ENCODE measurements at places on chromosomes 2 and 18. TPM values are rescaled to one million over a fixed set of nuclear protein-coding genes. Genes with fewer than 3 reads are reported as not detected.

DNA sequence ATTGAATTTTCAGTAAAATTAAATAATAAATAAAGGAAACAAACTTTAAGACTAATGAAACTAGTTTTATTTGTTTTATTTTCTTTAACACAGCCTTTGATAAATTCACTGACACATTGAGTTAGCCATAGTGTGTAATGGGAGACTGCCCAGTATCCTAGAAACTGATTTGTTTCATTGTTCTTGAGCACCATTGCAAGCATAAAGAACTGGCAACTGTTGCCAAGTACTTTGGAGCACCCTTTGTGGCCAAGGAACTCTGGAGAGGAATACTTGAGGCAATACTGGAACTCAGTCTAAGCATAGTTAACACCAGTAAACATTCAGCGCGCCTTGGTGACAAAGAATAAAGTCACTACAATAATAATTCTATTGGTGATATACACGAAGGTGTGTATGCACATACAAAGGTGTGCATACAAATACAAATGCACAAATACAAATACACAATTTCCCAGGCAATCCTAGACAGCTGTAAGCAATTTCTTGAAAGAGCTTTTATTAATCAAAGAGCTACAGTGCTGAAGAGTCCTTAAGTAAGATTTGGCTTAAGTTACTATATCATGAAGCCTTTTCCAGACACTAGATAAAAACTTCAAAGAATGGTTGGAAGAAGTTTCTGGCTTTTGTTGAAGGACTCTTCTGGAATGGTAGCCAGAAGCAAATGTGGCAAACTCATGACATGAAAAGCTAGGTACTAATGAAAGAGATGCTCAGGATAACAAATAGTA lies 1371.2 kb downstream of the LRP1B start:
- no peak for DNase-seq

- no peak for DNase-seq
Observed at GRCh38 chr18:58101291-58101794, 57.3 kb downstream of the NEDD4L start.

DNA sequence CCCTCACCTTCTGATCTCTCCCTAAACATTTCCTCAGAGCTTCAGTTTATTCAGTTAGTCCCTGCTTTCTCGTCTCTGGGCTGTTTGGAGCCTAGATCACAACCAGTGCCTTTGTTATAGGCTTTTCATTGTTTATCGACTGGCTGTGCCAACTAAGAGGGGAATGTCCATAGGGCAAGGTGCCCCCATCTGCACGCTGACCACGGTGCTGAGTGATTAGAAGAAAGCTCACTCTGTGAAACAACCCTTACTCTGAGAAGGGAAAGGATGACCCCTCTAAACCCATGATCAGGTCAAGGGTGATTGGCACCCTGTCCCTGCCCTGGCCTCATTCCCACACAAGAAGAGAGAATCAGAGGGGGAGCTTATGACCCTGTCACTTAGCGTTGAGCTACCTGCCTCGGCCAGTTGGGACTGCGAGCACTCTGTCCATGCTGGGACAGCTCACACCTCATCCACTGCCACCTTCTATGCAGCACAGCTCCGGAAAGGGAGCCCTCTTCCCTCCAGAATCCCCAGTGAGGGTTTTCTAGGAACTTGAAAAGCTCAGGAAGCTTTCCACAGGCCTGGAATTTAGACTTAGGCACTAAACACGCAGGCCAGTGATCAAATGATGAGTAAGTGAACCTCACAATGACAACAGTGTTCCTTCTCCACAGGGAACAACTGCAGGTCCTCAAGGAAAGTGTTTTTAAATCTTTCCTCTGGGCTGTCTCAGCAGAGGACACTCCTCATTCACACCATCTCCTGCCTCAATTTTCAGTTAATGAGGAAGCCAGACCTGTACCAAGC lies 2.3 kb upstream of the ACTG2 start:
- DNase-seq: peak; percentile 78

Gene INHA
- not detected for total RNA-seq

GRCh38 chr18:22683196-22683676 lies 249.9 kb upstream of the RBBP8 start:
- DNase-seq: peak; percentile 43

DNA sequence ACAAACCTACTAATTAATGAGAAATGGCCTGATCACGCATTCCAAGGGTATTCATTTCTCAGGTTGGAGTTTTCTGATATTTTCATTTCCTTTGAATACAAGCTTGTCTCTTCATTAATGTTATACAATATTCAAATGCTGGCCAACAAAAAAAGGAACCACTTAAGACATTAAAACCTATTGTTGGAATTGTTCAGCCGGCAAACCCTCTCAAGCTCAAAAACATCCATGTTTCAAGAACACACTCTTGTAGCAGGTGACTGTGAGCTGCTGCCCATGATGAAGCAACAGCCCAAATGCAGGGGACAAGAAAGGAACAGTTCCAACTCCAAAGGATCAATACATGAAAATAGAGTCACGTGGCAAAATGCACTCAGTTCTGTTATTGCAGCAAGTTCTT lies 454.5 kb downstream of the BCL11A start:
- no peak for DNase-seq

DNA sequence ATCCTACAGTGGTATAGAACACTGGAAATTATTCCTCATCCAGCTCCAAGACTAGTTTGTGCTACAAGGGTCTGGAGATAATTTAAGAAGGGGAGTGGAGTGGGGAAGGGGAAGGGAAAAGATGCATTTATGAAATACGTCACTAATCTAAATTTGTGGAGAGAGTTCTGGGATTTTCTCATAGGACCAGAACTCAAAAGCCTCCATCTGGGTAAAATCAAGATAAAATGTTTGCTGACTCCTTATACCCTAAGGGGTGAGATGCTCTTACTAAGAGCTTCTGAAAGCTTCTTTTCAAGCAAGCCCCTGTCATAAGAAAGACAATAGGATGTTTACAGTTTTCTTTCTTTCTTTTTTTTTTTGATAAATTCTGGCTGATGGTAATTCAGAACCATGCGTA lies 88.5 kb upstream of the RBMS1 start:
- DNase-seq: no peak

DNA sequence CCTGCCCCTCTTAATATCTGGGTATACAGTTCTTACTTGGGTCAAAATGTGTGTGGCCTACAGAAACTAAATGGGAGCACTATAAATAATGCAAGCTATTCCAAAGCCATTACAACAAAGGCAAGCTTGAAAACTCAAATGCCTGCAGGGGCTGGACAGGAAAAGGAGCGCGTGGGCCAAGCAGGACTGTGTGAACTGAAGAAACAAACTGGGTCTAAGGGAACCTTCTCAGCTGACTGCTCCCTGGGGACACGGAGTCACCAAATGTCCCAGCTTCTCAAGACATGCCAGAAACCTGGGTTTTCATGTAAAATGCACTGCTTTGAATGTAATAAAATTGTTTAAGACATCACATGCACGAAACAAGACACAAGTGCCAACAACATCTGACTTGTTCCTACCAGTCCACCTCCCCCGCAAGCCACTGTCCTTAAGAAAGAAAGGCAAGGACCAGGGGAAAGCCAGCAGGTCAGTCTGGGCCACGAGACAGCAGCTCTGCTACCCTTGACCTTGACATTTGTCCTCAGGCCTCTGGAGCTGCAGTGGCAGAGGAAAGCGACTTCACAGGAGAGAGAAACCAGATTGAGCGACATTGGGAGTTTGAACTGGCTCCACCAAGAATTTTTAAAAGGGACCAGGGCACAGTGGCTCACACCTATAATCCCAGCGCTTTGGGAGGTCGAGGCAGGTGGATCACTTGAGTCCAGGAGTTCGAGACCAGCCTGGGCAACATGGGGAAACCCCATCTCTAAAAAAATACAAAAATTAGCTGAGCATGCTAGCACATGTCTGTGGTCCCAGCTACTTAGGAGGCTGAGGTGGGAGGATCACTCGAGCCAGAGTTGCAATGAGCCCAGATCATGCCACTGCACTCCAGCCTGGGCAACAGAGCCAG lies 89.7 kb upstream of the SH3BP4 start:
- no peak for DNase-seq

Gene GPR35
- total RNA-seq: not detected

DNA sequence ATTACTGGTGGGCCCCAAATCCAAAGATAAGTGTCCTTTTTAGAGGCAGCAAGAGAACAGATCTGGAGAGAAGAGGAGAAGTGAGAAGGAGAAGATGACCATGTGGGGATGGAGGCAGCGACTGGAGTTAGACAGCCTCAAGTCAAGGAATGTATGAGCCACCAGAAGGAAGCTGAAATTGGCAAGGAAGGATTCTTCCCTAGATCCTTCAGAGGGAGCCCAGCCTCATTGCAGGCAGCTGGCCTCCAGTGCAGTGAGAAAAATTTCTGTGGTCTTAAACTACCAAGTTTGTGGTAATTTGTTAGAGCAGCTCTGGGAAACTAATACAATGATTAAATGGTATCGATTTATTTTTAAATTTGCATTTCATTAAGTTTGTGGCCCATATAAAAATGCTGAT lies 167.9 kb downstream of the NCKAP5 start:
- no peak for DNase-seq

GRCh38 chr2:232486558-232487384 lies 863 bp downstream of the ECEL1 start:
- DNase-seq: no peak

GRCh38 chr2:84458551-84459017 lies 496 bp downstream of the SUCLG1 start:
- peak; percentile 11 for DNase-seq

DNA sequence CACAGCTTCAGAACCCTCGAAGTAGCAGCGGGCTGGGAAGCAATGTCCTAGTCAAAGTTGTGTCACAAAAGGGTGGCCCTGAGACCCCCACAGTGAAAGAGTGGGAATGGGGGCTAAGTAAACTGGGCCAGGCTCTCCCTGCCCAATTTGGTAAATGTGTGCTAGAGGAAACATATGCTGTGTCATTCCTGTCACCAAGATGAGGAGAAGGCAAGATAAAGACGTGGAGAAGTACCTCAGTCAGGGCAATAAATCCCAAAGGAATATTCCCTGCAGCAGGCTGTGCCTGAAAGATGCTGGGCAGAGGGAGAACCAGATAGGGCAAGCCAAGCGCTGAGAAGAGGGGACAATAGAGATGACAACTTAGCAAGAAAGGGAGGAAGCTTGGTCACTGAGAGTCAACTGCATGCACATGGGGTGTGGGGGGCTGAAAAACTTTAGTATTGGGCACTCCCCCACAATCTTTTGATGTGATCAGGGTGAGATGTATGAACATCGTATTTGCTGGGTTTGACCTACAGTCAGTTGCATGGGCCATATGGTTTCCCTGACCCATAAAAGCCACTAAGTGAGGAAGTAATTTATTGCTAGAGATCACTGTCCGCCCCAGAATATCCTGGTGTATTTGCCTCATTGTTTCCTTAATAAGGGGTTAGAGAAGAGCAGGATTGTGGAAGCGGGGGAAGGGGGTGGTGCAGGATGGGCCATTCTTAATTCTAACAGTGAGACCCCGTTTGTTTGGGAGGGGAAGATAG lies 49.9 kb upstream of the CXCR4 start:
- no peak for DNase-seq

Measured in HT1080 (cell line).